ENCODE measurements at places on chromosomes 7 and 10.

DNA sequence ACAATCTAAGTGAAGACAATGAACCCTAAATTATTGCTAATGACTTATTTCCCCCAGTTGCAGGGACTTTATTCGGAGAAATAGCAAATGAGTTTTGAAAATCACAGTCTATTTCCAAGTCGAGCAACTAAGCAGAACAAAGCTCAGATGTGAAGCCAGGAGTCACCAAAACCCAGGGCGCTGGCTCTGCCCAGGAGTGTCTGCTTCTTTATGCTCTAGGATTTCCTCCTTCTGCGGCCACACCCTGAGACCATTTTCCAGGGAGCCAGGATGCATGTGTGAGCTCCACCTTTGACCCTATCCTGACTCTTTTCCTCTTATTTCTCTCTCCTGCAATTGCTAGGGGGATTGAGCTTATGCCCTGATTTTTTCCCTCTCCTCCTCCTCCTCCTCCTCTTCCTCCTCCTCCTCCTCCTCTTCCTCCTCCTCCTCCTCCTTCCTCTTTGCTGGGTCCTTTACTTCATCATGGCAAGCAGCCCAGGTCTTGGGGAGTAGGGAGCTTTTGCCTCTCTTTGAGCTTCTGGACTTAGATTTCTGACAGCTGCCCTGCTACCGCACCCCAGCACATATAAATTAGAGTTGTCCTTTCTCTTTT, 234.4 kb downstream of the ARL4A start:
- no peak for ATAC-seq

- no peak for ATAC-seq
Observed at GRCh38 chr10:3530346-3530745, 254.7 kb downstream of the KLF6 start.

DNA sequence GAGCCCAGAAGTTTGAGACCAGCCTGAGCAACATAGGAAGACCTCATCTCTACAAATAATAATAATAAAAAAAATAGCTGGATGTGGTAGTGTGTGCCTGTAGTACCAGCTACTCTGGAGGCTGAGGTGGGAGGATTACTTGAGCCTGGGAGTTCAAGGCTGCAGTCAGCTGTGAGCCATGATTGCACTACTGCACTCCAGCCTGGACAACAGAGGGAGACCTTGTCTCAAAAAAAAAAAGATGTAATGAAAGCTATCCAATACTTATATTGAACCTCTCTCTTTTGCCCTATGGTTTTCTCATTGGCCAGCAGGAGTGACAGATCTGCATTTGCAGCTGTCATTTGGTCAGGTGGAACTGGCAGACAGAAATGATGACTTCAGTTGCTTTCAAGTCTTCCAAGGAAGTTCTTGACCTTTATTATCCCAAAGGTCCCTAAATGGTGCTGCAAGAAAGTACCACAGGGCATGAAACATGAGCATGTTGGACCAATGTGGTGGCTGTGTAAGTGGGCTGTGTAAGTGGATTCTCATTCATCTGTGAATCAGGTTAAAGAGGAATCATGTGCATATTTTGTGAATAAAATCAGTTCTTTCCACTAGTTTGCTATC, 99.4 kb downstream of the CALD1 start:
- ATAC-seq = no peak

DNA sequence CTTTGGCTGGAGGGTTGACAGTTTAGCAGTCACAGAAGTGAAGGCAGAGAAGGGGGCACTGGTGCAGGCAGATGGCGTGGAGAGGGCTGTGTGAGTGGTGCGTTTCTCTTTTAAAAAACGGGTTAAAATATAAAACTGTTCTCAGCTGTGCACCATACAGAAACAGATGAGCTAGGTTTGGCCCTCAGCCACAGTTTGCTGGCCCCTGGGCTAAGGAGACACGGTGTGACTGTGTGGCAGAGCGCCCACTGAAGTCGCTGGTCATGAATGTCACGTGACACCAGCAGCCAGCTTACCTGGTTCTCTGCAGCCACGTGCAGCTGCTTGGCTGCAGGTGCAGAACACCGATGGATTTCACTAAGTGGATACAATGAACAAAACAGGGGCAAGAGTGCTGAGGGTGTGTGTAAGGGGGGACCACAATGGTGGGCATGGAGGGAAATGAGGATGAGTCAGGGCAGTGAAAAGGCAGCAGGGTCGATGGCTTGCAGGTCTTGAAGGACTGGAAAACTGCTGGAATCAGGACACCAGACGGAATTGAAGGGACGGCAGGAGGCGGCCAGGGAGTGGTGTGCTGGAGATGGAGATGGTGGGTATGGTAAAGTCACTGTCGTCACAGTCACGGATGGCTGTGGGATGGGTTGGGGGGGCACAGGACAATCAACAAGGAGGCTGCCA, 7.4 kb downstream of the ZNF746 start:
- no peak for ATAC-seq

- ATAC-seq = no peak
Observed at GRCh38 chr10:88019753-88020152, 156.3 kb downstream of the PTEN start.

All from activated CD4-positive, CD25-positive, alpha-beta regulatory T cell treated with anti-CD3 and anti-CD28 coated beads, Interleukin-2, amount 50 U/mL, for 24 hours (primary cell).